ENCODE measurements at places on chromosomes 11 and 22.
A peak's percentile ranks its signal among the peaks of the same experiment; 100 is the strongest.

GRCh38 chr11:64136765-64137441, 29.0 kb downstream of the MACROD1 start:
- no peak for DNase-seq

GRCh38 chr11:125215976-125216375, 51.4 kb downstream of the PKNOX2 start:
- DNase-seq = no peak

DNA sequence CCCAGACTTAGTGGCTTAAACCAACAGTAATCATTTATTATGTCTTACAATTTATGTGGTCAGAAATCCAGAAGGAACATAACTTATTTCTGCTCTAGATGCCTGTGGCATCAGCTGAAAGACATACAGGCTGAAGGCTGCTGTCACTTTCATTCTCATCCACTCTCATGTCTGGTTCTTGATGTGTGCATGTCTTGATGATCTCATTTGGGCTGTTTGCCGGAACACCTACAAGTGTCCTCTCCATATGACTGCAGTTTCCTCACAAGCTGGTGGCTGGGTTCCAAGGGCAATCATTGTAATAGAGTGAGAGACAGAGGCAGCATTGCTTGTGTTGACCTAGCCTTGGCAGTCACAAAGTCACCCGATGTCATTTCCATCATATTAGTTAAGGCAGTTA, 1375.9 kb upstream of the RAG2 start:
- DNase-seq = no peak

DNA sequence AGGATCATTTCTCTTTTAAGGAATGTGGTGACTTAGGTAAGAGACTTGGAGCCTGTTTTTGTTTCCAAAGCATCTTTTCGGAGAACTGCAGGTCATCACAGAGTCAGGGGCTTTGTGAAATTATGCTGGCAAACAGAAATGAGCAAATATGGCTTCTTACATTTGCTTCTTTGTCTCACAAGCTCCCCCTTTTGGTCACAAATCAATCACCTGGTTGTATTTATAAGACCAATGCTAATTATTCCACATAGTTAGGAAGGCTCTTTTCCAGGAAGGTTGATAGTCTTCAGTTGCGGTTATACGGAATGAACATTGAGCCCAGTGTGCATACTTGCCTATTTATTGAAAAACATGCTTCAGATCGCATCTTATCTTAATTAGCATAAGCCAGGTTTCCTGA, 34.6 kb upstream of the CEP126 start:
- DNase-seq = no peak

GRCh38 chr11:26909515-26909914, 84.4 kb upstream of the FIBIN start:
- no peak for DNase-seq

DNA sequence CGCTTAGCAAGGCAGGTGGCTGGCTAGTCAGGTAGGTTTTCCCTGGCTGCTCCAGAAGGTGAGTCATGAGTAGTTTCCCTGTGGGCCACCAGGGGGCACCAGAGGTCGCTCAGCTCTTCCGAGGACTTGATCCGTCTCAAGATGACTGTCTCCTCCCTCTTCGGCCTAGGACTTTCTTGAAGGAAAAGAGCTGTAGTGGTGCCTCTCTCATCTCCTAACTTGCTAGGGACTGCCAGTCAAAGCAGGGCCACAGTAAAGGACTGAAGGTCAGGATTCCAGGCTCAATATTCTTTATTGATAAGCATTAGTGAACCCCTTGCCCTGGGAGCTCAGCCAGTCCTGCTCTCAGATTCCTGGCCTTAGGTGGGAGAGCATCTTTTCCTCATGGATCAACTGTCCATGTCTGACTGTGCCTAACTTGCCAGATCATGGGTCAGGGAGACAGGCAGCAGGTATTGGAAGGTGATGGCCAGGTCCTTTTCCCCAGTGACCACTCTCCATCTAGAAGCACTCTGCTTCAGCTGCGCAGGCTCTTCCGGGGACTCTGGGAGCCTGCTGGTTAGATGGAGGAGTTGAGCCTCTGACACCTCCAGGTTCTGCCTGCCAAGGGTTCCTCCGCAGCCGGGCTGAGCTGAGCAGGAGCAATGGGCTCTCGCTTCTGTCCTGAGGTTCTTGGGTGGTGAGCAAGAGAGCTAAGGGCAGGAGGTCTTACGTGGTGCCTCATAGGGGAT, 1.9 kb downstream of the POLD4 start:
- no peak for DNase-seq

- no peak for DNase-seq
Measured at GRCh38 chr11:116070520-116070919, 566.3 kb upstream of the CADM1 start.

GRCh38 chr11:70548976-70549375, 150.6 kb downstream of the CTTN start:
- DNase-seq = no peak

- DNase-seq = no peak
Measured at GRCh38 chr11:70511345-70511744, 113.0 kb downstream of the CTTN start.

DNA sequence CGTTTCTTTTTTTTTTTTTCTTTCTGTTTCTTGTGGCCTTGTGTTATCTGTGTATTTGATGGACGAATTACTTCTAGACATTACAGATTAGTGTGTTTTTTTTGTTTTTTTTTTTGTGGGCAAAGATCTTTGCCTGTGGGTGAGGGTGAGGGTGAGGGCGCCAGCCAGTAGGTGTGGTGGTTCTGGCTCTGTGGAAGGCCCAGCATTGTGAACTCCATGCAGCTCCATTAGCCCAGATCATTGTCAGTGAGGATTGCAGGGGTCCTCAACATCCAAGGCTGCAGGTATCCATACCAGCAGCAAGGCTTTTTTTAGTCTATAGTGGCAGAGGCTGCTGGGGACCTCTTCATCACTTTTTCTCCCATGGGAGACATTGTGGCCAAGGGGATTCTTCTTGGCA, 13.7 kb downstream of the BIRC2 start:
- DNase-seq = no peak

DNA sequence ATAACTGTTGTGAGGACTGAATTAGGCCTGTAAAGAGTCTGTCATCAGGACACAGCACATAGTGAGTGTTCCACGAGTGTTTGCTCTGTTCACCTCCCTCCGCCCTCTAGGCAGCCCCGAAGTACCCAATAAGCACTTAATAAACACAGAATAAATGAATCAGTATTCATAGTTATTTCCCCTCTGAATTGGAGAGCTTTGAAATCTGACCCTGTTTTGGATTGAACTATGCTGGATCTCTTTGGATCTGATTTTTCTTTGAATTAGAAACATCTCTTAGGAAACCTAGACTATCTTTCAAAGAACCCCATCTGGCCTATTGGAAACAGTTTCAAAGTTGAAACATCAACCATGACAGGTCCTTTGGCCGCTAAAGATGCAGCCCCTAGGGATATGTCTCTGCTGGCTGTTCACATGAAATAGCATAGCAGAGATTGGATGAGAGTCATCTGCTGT, 615.5 kb downstream of the NTM start:
- no peak for DNase-seq

DNA sequence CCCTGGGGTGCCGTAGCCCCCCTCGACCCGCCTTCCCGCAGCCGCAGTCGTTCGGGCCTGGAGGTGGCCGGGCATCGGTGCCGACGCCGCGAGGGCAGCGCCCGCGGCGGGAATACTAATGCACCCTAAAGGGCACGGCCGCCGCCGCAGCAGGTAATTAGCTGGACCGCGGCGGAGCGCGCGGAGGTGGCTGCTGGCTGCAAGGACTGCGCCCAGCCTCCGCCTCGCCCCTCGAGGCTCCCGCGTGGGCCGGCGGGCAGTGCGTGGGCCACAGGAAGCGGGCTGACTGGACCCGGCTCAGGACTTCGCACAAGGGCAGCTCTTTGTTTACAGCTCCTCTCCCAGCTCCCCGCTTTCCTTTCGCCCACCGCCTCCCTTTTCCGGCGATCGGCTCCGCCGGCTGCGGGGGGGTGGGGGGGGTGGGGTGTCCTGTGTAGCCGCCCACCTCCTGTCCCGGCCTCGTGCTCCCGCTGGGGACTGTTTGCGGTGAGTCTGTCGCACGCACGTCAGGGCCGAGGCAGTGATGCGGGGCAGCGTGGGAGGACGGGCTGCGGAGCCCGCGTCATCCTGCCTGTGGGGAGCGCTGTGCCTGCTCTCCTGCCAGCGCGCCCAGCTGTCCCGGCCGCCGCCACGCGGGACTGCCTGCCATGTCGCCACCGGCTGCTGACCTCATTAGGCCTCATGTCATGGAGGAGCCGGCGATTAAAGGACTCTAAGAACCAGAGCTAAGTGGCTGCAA, 53.2 kb downstream of the GRIK4 start:
- peak; percentile 7 for DNase-seq
